ENCODE measurements at places on chromosomes 7 and 10.

DNA sequence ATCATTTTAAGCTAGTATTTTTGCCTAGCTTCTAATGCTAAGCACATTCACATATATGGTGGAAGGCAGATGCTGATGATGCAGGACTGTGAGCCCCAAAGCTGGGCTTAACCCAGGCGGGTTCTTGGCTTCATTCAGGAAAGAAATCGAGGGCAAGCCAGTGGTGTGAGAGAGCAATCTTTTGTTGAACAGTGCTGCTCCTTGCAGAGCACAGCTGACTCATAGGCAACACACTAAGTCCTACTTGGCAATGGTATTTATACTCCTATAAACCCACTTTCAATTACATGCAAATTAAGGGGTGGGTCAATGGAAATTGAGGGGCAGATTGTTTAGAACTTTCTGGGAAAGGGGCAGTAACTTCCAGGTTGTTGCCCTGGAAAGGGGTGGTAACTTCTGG is 42.0 kb upstream of the CELF2 start:
- DNase-seq, result no peak

- DNase-seq, result no peak
Measured at GRCh38 chr10:117746541-117747448, 204.2 kb downstream of the EMX2 start.

DNA sequence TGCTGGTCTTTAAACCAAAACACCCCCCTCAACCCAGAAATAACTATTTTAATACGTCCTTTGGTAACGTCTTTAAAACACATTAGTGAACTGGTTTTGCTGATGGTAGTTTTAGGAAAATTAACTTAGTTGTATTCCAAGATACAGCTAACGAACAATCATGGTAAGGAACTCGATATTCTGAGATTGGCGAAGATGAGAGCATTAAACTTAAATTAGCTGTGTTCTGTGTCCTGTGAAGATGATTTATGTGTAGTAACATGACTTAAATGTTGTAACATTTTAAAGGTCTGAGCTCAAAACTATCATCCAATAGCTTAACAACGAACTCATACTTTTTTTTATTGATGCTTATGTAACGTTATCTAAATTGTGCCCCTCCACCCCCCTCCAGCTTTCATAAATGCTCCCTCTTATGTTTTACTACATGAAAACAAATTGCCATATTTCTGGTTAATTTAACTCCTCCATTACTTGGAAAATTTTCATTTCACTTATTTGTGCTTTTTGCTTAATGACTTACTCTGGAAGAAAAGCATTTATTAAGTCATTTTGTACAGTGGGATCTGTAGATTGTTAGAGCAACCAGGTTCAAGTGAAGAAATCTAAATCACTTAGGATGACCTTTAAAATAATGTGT is 1.7 kb downstream of the SDK1 start:
- DNase-seq, result no peak

- DNase-seq, result no peak
Measured at GRCh38 chr10:42981358-42982236, 95.3 kb upstream of the RET start.

Measured in BJ (cell line).